ENCODE measurements at places on chromosomes 5 and 9.

- no peak for DNase-seq
Measured at GRCh38 chr5:10460252-10460906, 18.7 kb downstream of the ROPN1L start.

DNA sequence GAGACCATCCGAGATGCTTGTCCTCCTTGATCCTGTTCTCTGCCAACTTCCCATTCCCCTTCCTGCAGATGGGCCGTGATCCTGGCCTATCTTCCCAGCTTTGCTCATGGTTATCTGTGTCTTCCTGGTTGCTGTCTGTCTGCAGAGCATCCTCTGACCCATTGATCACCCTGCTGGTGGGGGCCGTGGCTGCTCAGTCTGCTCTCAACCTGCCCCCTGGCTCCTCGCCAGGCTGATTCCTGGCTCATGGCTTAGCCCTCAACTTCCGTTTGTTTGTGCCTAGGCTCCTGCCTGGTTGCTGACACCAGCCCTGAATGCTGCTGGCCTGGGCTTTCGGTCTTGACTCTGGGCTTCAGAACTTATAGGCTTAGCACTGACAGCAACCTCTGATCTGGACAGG, 67.1 kb upstream of the SMIM15 start:
- no peak for DNase-seq

DNA sequence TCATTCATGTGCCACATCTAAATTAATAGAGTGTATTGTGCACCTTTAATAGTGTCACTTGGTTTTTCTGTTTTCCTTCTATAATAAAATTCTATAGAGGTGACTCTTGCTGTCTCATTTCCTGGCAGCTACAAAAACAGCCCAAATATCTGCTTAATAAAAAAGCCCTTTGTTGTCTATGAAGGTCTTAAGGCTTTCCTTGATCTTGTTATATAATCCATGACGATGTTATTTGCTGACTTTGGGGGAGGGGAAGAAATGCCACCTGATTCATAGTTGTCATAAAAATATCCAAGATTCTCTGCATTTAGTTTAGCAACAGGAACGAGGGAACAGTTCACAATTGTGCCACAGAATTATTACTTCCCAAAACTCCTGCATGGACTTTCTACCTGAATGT, 31.3 kb downstream of the CPEB4 start:
- no peak for DNase-seq

GRCh38 chr9:111271481-111272080, 58.4 kb downstream of the OR2K2 start:
- no peak for DNase-seq

Measured in RCC 7860 (cell line).